ENCODE measurements at places on chromosomes 1 and 21.

DNA sequence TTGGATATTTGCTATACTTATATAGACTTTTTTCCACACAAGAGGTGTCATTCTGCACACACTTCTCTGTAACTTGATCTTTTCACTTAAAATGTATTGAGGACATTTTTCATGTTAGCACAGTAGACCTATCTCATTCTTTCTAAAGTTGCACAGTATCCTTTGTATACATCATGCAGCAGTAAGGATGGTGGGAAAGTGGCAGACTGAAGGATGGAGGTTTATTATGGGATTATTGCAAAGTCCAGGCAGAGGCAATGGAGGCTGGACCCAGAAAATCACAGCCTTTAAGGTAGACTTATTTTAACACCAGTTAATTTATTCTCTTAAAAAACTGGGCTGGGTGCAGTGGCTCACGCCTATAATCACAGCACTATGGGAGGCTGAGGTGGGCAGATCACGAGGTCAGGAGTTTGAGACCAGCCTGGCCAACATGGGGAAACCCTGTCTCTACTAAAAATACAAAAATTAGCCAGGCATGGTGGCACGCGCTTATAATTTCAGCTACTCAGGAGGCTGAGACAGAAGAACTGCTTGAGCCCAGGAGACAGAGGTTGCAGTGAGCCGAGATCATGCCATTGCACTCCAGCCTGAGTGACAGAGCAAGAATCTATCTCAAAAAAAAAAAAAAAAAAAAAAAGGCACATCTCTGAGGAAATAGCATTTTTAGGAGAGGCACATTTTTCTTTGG lies 25.8 kb downstream of the SLAMF1 start:
- DNase-seq: no peak

DNA sequence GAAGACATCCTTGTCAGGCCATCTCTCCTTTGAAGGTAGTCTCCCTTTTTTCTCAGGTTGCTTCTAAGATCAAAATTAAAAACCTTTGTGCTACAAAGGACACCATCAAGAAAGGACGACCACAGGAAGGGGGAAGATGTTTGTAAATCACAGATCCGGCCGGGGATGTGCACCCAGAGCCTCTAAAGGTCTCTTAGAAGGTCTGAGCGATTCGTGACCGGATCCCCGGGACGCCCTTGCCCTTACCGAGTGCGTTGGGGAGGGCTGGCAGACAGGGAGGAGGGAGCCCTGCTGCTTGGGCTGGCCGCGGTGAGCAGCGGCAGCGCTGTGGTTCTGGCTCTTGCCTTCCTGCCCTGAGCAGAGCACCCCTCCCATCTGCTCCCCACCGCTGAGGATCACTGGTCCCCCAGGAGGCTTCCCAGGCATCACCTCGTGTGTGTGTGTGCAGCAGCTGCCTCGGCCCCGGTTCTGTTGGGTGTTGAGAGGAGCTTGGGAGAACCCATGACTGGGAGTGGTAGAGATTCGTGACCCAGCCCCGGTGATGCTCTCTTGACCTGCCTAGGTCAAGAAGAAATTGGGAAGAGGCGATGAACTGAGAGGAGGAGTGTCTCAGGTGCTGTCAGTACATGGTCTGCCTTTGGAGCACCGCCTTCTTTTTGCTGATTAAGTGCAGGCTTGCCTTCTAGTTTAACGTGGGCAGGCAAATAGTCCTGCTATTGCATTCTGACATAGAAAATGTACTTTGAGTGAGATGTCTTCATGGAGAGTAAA lies 34.5 kb downstream of the AGPAT3 start:
- no peak for DNase-seq

DNA sequence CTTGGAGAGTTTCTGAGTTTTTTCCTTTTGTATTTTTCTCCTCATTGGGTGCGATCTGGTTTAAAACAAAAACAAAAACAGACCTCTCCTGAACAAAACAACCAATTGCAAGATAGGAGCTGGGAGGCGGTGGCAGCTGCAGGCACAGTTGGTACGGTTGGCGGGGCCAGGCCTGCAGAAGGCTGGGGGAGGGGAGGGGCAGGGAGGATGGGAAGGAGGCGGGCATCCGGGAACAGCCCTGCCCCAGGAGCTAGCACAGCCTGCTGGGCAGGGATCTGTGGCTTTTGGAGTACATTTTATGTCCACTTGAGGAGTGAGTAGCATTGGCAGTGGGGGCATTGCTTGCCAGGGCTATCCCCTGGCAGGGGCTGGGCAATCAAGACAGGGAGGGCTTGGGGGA lies 5.2 kb downstream of the CAPN9 start:
- DNase-seq: no peak

GRCh38 chr1:246214708-246215509 lies 292.2 kb downstream of the SMYD3 start:
- DNase-seq: peak; percentile 97

DNA sequence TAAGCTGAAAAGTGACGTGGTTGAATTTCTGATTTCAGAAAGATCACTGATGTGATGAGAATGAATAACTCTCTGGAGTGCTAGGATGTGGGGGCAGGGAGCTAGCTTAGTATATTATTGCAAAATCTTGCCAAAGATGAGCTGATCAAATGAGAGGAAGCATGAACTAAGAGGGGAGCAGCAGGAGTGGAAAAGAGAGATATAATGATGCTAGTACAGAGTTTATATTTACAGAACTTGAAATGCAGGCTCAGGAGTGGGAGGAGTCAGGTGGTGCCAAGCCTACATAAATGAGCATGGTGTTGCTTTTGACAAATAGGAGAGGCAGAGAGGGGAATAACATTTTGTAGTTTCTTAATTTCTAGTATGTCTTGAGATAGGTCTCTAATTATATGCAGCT lies 38.1 kb upstream of the NBL1 start:
- peak; percentile 37 for DNase-seq

GRCh38 chr1:202129453-202130296 lies 7.0 kb downstream of the GPR37L1 start:
- no peak for DNase-seq

GRCh38 chr1:232049335-232049734 lies 422.7 kb downstream of the DISC1 start:
- DNase-seq: no peak

- DNase-seq: no peak
Measured at GRCh38 chr1:181216591-181216994, 128.1 kb downstream of the IER5 start.

DNA sequence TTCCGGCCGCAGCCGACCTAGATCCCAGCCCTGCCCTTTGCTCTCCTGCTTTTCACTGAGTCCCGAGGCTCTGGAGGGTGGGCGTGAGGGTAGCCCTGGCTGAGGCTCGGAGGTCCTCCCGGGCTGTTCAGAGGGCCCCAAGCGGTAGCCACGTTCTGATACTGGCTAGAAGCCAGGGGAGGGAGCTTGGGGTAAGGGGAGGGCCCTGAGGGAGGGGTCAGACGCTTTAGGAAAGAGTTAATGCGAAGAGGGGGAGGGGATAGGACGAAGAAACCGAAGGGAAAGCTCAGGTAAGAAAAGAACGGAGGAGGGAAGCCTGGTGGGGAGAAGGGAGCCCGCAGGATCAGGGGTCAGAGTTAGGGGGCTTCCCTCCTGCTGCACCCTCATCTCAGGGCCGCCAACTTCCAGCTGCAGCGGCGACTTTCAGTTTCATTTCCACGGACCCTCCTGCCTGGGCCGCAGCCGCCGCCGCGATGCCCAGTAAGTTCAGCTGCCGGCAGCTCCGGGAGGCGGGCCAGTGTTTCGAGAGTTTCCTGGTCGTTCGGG lies at the start of gene MOV10:
Gene MOV10, plus strand, starts transcription at position 220 of the 546 bp plus-strand sequence. Its CDS starts 254 bp downstream, at position 474.
- DNase-seq: peak; percentile 80

DNA sequence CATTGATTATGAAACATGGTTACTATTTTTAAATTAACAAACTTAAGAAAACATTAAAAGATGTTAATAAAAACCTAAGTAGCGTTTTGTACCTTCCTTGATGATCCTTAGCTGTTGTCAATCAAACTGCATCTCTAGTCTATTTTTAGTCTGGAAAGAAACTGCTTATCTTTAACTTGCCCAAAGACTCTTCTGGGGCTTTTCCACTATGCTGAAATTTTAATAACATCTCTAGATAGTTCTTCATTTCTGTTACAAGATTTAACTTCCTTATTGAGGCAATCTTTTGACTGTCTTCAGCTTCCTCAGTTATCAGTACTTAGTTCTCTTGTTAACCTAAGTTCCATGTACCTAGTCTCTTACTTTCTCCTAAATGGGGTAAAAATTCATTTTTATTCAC lies 135.9 kb upstream of the HMCN1 start:
- DNase-seq: peak; percentile 90

GRCh38 chr21:44920694-44921604 lies at the start of gene ITGB2:
ITGB2 (minus strand) TSS chr21:44920899; CDS start chr21:44910782, 10,117 bp downstream.
- peak; percentile 83 for DNase-seq

- DNase-seq: no peak
Measured at GRCh38 chr1:246146804-246147523, 360.1 kb downstream of the SMYD3 start.

GRCh38 chr1:169312084-169312954 lies 55.3 kb downstream of the NME7 start:
- peak; percentile 87 for DNase-seq

DNA sequence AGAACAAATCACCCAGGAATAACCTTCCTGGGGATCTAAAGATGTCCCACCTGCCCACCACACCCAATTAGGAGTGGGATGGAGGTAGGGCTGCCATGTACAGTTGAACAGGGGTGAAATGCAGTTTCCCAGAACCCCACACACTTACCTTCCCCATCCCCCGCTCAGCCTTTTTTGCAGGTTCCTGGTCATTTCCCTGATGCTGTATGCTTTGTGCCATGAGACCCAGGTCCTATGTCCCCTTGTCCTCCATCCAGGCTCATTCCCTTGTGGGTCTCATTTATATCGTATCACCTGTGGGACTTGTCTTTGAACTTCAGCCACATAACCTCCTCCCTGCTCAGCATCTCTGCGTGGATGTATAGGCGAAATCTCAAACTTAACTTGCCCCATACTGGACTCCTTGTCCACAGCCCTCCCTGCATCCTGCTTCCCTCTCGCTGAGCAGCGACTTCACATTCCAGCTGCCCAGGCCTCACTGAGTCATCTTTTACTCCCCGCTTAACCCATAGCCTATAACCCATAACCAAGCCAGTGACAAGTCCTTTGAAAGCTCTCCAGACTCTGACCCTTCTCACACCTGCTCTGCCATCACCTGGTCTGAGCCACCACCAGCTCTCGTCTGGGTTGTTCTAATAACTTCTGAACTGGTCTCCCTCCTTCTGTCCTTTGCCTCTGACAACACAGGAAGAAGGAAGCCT lies 4.7 kb downstream of the LDLRAD2 start:
- DNase-seq: no peak

DNA sequence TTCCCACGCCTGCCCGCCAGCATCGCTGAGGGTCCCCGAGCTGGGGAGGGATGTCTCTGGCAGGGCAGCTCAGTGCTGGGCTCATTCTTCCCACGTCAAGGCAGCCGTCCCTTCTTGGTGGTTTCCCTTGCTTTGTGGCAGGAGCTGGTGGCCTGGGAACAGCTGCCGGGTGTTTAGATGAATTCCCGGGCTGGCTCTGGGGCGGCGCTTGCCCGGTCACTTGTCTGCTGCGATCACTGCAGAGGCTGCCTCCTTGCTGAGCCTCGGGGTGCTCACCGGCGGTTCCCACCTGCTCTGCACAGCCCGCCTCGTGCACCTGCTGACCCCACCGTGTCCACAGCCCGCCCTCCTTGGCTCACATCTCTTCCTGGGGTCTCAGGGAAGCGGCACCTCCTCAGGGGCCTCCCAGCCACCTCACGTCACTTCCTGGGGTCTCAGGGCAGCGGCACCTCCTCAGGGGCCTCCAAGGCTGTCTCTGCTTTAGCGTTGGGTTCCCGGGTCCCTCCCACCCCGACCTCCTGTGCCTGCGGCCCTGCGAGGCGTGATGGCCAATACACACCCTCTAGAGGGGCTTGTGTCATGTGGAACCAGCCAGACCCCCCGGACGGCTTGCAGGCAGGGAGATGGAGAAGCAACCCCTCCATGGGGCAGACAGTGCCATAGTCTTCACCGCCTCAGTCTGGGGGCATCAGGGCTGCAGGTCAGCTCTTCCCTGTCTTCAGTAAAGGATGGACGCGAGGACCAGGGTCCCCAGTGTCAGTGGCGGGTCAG lies 13.5 kb downstream of the COL18A1 start:
- DNase-seq: no peak

DNA sequence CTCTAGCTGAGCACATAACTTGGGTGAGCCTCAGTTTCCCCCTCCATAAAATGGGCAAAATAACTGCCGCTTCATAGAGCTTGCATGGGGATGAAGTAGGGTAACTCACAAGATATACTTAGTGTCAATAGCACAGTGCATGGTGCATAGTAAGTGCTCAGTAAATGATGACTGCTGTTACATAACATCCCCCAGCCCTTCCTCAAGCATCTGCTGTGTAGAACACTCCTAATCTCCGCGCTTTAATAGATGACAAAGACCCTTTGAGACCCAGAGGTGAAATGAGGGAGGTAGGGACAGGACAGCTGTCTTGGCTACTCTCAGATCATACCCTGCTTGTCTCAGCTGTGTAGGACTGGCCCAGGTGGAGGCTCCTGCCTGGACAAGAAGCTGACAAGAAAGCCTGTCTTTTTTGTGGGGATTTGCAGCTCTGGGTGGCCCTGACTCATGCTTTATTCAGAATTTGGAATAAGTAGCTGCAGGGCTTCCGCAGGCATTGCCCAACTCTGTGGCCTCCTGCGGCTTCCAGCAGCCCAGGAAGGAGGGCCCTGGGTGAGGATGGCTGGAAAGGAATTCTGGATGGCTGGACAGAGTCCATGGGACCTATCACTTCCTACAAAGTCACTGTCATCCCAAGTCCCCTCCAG lies 20.7 kb upstream of the PADI4 start:
- peak; percentile 38 for DNase-seq

- no peak for DNase-seq
Measured at GRCh38 chr1:11273595-11274234, 717 bp downstream of the UBIAD1 start.

- peak; percentile 64 for DNase-seq
Measured at GRCh38 chr1:231420299-231420958, 1.7 kb downstream of the EGLN1 start.

DNA sequence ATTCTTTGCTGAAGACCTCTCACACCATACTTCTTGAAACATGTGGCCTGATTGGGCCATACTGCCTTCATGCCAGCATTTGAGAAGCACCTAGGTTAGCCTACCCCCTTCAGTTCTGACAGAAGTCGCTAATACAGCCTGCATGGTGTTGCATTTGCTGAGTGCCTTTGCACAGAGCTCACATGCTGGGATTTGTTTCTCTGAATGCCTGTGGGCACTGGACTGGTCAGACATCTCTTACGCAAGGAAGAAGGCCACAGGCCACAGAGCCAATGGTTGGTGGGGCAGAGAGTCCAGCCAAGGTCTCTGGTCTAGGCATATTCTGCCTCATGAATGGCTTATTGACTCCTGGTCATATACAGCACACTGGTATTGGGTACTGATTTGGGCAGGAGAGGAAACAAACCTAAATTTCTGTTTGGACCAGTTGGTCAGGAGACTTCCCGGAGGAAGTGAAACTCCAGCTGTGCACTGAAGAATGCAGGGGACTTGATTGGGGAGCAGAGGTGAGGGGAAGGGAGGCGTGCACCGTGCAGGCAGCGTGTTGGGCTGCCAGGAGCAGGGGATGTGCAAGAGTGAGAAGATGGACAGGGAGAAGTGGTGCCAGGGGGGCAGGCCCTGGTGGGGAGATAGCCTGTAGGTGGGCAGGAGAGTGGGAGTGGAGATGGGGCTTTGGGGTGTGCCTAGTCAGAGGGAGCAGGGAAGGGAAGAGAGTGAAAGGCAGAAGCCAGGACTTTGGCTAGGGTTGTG lies 18.1 kb downstream of the URB2 start:
- peak; percentile 50 for DNase-seq

All from inflammatory macrophage treated with lipopolysaccharide for 4 hours (primary cell).